ENCODE measurements at places on chromosomes 11 and 22.
A peak's percentile ranks its signal among the peaks of the same experiment; 100 is the strongest.

- no peak for DNase-seq
Measured at GRCh38 chr11:76249195-76249741, 43.0 kb upstream of the WNT11 start.

GRCh38 chr11:405954-406795 lies 8.6 kb downstream of the SIGIRR start:
- DNase-seq, result no peak

GRCh38 chr11:115126092-115126491 lies 378.1 kb downstream of the CADM1 start:
- DNase-seq, result no peak

DNA sequence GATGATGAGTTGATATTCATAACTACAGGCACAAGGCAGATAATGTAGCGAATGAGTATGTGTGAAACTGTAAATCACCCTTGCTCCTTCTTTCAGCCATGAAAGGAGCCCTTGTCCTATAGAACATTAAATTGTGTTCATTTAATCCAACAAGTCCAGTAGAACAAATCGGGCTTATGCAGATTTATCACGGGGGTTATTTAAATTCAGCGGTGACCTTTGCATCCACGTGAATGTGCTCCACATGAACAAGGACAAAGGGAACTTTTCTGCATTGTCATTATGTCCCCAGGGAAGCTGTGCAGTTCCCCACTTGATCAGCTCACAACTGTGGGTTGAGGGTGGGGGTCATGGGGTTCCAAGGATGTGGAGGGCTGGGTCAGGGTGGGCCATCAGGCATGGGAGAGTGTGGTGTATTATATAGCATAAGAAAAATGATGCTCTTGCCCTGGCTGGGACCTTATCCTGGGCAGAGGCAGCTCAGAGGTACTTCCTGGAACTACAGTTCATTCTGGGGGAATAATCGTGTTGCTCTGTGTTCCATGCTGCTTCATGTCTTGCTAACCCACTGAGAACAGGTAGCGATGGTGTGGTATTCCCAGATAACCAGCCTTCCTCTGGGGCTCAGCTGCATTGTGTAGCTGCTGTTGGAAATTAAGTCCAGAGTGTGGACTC lies 306.6 kb downstream of the FAT3 start:
- no peak for DNase-seq

- DNase-seq, result no peak
Measured at GRCh38 chr11:133302056-133302455, 230.2 kb downstream of the OPCML start.

DNA sequence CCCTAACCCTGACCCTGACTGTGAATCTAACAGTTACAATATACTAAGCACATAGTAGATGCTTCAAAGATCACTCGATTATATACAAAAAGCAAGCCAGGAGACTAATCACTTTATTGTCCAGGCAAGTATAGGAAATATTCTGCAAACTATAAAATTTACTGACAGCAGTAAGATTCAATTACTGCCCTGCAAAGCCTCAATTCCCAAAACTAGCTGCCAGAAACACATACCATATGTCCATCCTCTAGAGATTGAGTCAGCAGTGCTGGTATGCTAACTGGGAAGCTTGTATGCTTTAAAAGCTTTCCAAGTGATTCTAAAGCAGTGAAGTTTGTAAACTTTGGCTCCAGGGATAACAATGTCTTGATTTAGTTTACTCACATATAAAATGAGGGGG lies 26.1 kb downstream of the CSTF3 start:
- peak; percentile 3 for DNase-seq

GRCh38 chr11:119839476-119840133 lies 110.6 kb upstream of the NECTIN1 start:
- no peak for DNase-seq

DNA sequence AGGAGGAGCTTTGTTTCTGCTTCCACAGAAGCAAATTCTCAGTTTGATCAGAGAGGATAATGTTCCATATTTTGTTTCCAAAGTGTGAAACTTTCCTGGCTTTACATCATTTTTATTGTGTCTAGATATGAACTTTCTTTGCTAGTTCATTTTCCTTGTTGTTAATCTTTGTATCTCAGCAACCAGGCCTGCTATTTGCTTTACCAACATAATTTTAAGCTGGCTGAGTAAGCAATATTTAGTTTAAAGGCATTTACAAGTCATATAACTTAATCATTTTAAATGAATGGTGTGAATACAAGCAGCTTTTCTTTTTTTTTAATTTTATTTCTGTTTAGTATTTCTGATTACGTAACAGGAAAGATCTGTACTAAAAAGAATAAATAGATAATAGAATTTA lies 15.2 kb downstream of the NUCB2 start:
- no peak for DNase-seq

GRCh38 chr11:59198726-59199125 lies 14.0 kb downstream of the MPEG1 start:
- DNase-seq, result no peak

GRCh38 chr22:17162731-17163130 lies 3.7 kb upstream of the HDHD5 start:
- DNase-seq, result no peak

DNA sequence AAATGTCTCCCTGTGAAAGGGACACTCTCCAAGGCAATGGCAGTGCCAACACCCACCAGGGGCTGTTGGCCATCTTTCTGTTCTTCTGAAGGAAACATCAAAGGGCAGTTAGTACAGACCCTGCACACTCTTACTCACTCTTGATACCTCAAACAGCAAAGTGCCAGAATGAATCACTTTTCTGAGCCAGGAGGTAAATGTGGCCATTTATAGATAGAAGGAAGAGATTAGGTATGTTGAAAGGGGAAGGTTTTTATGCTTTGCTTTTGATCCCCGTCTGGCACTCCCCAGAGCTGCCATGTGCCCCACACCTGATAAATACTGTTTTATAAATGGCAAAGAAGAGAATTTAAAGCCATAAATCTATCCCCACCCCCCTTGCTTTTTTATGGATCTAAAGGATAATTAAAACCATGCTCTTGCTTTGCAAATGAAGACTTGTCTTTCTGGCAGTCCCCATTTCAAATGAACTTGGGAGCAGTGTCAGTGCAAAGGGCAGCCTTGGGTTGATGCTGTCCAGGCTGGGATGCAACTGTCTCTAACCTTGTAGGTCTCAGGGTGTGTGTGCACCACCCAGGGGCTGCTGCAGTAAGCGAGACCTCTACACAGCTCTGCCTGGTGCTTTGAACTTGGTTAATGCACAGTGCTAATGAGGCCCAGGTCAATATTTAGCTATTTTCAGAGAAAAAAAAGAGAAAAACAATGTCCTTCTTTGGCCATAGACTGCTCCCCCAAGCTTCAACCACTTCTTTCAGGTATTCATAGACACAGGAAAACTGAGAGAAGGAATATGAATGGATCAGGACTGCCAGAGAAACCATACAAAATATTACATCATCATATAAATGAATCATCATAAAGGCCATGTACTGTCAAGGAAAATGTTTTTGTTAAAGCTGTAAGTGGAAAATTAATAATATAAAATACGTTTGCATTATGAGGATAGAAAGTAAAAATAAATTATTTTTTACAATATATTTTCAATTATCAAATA lies 207.5 kb downstream of the ETS1 start:
- DNase-seq, result no peak

DNA sequence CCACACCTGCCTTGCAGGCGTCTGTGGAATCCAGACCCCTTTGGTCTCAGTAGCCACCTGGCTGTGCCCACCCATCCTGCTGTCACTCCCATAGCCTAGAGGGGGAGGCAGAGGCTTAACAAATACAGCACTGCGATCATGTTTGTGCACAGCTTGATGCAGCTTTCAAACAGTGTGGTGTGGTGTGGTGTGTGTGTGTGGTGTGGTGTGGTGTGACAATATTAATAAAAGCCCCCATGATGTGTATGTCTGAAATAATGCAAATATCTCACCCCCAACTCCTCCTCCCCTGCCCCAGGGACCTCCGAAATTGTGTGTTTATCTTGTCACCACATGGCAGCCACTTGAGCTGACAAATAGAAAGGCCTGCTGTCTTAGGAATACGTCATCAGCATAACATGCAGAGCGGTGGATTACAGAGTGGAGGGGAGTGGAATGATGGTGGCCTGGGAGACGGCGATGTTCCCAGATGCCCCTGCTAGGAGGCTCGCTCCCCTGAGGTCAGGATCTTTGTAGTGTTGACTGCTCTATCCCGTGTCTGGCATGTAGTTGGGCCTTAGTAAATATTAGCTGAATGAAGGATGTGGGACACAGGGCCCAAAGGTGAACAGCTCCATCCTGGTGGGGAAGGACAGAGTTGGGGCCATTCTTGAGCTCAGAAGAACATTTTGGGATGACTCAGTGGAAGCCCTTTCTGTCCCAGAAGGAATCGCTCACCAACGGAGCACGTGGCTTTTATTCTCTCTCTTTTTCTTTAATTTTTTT lies 2.8 kb downstream of the PDXP start:
- DNase-seq, result no peak

DNA sequence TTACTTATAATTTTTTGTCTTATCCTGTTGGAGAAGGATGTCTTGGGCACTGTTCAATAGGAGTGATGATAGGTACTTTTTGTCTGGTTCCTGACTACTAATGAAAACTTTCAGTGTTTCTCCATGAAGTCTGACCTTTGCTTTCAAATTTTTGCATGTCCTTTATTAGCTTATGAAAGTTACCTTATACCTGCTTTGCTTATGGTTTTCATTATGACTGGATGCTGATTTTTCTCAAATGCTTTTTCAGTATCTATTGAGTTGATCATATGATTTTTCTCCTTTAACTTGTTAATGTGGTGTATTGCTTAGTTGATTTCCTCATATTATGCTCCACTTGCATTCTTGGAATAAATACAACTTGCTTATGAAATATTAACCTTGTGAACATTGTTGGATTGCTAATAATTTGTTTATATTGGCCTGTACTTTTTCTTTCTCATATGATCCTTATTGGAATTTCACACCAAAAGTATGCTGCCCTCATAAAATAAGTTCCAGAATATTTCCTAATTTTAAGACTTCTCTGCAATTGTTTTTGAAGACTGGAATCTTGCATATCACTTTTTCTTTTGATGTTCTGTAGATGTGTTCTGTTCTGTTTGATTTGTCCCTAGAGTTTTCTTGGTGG lies 85.0 kb upstream of the SC5D start:
- no peak for DNase-seq

GRCh38 chr11:95389427-95389826 lies 158.4 kb upstream of the SESN3 start:
- no peak for DNase-seq

GRCh38 chr11:120079750-120080610 lies 57.9 kb downstream of the TRIM29 start:
- DNase-seq, result no peak

DNA sequence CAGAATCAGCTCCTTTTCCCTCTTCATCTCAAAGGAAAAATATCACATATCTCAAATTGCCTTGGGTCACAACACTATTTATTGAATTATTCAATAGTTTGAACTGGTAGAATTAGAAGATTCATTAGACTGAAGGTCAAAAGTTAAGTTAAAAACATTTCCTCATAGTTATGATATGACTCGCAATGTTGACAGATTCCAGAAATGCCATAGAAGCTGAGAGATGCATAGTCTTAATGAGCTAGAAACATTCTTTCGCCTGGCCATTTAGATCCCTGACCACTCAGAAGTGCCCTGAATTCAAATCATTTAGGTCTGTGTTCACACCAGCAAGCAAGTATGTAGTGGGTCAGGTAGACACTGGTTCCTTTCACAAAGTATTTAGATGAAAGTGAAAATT lies 44.4 kb downstream of the FAT3 start:
- DNase-seq, result no peak

GRCh38 chr11:30455025-30455424 lies 131.1 kb downstream of the MPPED2 start:
- no peak for DNase-seq

DNA sequence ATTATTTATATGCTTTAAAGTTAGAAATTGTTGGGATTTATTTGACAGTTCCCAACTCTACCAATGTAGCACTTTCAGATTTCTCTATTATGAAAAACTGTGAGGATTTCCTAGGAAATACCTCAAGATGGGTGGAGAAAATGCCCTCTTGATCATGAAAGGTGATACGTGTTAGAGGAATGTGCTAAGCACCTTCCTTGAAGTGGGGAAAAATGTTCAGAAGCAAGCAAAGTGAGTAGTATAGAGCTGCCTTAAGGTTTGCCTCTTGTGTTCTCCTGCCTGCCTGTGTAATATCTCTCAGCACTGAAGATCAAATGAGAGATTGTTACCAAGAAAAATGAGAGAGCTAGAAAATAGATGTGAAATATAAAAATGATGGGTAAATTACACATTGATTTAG lies 58.2 kb downstream of the YAP1 start:
- DNase-seq, result no peak

GRCh38 chr11:134711588-134711987 lies 299.5 kb upstream of the B3GAT1 start:
- DNase-seq, result no peak

GRCh38 chr11:73314117-73314961 lies 6.3 kb downstream of the ARHGEF17 start:
- no peak for DNase-seq

DNA sequence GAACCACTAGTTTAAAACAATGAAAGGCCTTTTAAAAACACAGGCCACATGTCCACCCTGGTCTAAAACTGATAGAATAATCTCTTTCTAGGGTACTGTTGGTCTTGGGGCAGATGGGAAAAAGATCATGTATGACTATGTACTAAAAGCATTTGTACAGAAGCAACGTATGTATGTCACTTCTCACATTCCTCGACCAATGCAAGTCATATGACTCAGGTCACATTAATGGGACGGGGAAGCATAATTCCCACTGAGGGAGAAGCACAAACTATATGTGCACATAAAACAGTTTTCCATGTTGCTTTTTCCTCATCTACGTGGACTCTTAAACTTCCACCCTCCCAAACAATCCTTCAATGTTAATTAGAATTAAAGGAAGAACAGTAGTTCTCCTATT lies 32.2 kb upstream of the GAB2 start:
- no peak for DNase-seq

GRCh38 chr11:1727861-1728260 lies 22.5 kb downstream of the IFITM10 start:
- no peak for DNase-seq

- DNase-seq, result no peak
Measured at GRCh38 chr22:41057076-41057475, 35.3 kb upstream of the EP300 start.

DNA sequence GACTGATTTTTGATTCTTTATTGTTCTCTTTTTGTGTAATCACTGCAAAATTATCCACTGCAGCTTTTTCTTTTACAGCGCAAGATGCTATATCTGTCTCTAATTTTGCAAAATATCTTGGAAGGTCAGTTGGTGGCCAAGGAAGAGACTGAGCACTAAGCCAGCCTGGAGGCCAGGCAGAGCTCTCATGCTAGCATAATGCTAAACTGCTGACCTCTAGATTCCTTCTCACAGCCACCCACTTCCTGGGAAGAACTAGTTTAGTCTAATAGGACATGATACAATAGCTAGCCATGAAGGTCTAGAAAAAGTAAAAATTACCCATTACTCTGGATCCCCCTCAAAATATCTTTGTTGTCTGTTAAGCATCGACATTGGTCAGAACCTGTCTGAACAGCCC lies 227.2 kb upstream of the ARHGAP20 start:
- DNase-seq, result no peak

- no peak for DNase-seq
Measured at GRCh38 chr22:31876156-31876920, 68.0 kb upstream of the YWHAH start.

- DNase-seq, result peak; percentile 50
Measured at GRCh38 chr22:46545086-46545792, 7.8 kb upstream of the CELSR1 start.
